ENCODE measurements at places on chromosomes 16 and 17.

DNA sequence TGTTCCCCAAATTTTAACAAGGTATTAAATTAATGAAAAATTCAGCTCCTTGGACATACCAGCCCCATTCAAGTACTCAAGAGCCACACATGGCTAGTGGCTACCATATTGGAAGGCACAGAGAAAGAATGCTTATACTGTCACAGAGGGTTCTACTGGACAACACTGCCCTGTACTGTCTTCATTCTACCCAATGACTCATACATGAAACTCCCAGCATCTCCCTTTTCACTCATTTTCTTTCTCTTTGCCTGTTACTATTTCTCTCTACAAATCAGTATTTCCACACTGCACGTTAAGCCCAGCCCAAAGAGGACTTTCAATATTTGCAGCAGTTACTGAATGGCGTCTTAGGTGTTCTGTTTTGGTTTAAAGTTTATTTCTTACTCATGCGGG, 72.1 kb upstream of the RCVRN start:
- DNase-seq = no peak

DNA sequence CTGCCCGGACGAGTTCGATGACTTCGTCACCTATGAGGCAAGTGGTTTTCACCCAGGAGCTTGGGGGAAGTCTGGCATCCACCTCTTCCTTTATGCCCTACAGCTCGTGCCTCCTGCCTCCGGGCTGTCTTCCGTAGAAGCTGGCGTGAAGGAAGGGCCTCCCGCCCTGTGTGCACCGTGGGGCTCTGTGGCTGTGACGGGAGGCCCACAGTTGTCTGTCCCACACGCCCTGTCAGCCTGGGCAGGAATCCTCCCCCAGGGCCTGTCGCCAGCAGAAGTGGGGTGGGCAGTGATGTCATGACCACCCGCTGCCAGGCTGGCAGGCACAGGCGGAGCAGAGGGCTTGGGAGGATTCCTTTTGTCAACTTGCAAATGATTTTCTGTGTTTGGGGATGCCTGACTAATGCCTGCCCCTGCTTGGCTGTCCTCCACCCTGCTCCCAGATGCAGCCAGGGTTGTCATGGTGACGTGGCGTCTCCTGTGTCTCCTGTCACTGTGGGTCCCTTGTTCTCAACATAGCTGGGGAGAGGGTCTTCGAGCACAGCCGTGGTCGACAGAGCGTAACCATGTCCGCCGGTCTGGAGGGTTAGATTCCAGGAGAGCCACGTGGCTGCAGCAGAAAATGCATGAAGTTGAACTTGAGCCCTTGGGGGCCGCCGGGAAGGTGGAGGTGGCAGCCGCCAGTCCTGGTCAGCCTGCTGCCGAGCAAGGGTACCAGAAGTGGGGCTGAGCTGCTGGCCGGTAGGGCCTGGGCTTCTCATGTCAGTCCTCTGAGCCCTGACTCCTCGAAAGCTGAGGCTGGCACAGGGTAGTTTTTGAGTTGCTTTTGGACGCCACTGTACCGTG, 46.1 kb downstream of the RAB11FIP3 start:
- no peak for DNase-seq

- no peak for DNase-seq
Measured at GRCh38 chr16:54822492-54822891, 108.2 kb upstream of the IRX5 start.

DNA sequence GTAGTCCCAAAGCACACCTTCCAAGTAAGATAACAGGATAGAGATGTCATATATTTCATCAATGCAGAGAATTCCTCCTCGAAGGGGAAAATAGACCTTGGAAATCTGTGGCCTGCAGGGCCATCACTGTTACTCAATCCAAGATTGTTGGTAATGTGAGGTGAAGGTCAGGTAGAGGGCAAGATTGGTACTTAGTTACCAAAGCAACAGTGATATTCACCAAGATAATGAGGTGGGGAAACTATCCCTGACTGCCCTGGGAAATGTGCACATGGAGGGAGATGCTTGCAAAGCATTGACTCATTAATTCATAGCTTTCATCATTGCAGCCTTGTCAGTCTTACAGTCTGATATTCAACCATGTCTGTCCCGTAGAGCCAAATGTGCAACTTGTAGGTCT, 234.1 kb upstream of the MON1B start:
- DNase-seq = no peak

GRCh38 chr17:29326023-29326813, 32.3 kb upstream of the NUFIP2 start:
- no peak for DNase-seq

- DNase-seq = no peak
Measured at GRCh38 chr16:49757559-49758069, 98.3 kb downstream of the ZNF423 start.

GRCh38 chr17:75704963-75705875, 16.0 kb upstream of the ITGB4 start:
- no peak for DNase-seq

- no peak for DNase-seq
Measured at GRCh38 chr16:8946544-8946943, 17.2 kb downstream of the USP7 start.

DNA sequence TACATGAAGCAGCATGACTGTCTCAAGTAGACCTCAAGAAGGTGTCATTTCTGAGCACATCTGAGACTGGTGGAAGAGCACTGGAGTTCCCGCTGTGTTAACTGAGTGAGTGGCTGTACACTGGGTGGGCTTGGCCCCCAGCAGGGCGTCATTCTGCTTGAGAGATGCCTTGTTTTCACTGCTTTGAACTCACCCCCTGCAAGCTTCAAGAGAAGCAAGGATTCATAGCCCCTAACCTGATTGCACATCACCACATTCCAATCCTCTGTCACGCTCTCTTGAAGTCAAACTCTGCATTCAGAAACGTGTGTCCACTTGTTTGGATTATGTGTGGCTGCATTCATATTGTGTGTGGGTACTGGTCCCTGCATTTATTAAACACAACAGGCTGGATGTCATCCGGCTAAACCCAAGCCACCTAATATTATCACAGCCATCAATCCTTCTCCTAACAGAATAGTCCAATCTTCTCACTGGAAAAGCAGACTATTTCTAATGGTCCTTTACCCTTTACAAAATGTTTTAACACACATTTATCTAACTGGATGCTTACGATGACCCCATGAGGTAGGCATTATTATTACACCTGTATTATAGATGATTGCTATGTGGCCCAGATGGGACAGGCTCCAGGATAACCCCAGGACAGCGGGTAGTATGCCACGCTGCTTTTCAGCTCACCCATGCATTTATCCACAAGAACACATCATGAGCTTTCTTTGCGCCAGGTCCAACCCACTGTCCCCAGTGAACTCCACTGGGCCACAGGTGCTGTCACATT, 76.3 kb downstream of the USP31 start:
- DNase-seq = no peak

DNA sequence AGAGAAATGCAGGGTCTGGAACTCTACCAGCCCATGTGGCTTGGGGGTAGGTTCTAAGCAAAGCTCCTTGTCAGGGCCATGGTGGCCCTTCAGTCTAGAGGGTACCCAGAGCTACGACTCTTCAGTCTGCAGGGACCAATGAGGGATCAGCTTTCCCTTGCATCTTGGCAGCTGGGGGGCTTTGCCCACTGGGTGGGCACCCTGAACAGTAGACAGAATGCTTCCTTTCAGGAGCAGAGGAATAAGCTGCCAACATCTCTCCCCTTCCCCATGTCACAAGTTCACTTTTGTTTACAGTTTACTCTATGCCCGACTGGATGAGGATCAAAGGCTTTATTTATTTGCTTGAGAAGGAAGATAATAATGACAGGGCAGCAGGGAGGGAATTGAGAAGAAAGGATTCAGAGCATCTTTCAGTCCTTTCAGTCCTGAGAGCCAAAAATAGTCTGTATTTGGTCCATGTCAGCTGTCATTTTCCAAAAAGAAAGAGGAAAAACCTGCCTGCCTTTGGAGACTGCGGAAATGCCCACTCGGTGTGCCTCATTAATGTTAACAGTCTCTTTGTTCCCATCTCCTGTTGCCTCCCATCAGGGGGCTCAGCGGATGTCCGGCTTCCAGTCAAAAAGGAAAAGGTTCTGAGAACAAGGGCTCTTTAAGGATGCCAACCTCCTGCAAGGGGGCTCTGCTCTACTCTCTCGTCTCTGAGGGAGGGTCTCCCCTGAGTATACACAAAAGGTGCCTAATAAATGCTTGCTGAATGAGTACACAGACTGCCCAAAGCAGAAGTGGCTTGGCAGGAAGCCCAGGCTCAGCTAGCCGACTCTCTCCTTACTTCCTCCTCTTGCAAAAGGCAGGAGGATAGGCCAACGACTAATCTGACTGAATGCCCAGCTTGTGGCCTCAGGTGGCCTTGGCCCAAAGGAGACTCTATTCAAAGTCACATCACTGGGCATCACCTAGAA, 17.1 kb downstream of the TRAF4 start:
- DNase-seq = no peak

DNA sequence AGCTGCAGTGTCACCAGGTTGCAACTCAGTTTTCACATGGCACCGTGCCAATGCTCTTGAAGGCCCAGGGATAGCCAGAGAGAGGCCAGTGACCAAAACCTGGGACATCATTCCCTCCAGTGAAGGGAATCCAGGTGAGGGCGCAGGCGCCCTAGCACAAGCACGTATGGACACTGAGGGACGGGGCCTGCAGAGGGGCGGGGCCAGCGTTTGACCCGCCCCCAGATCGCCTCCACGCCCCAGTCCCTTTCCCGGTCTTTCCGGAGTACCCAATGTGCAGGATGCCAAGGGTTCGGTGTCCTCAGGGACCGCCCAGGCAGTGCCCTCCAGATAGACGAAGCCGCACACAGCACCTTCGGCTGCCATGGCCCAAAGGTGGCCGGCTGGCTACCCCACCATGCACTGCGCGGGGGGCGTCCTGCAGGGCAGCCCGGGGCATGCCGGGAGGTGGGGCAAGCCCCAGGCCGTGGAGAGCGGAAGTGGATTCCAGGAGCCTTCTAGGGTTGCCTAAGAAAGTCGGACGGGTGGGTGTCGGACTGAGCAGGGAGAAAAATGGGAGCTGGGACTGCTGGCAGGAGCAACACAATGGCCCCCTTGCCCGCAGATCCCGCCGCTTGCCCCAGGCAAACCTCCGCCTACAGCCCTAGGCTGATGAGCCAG, 4.6 kb downstream of the SLC12A4 start:
- no peak for DNase-seq

GRCh38 chr16:803754-804080, 3.2 kb upstream of the GNG13 start:
- no peak for DNase-seq

GRCh38 chr16:67782567-67783352, 23.6 kb downstream of the RANBP10 start:
- no peak for DNase-seq

- no peak for DNase-seq
Measured at GRCh38 chr16:55436587-55436986, 42.4 kb upstream of the MMP2 start.

- DNase-seq = no peak
Measured at GRCh38 chr16:19563377-19563776, 7.9 kb downstream of the VPS35L start.

- no peak for DNase-seq
Measured at GRCh38 chr17:74981979-74982662, 5.3 kb upstream of the CDR2L start.

DNA sequence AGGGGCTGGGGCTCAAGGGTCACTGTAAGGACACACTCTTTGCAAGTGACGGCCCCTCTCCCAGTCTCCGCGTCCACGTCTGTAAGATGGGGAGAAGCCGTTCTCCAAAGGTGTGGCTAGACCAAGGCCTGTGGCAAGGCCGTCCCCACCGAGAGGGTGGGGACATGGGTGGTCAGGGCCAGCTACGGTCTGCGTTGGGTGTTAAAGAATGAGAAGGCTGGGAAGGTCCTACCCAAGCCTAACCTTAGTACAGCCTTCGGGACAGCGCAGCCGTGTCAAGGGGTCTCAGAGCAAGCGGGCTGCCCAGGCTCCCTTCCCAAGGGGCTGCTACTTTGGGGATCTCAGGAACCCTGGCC, 1.9 kb downstream of the C1QTNF8 start:
- DNase-seq = no peak

DNA sequence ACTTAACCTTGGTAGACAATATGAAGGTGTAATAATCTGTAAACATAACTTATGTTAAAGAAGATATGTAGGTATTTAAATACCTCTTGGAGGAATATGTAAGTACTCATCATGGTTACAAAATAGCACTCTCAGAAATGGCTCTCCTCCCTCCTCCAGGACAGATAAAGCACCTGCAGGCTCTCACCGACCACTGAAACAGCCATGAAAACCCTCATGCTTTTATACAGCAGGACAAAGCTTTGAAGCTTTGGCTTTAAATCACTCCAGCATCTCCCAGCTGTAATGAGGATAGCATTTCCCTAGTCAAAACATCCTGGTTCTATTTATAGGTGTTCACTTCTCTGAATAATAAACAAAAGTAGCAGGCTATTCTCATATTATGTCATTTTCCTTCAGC, 69.1 kb upstream of the PMFBP1 start:
- DNase-seq = no peak

DNA sequence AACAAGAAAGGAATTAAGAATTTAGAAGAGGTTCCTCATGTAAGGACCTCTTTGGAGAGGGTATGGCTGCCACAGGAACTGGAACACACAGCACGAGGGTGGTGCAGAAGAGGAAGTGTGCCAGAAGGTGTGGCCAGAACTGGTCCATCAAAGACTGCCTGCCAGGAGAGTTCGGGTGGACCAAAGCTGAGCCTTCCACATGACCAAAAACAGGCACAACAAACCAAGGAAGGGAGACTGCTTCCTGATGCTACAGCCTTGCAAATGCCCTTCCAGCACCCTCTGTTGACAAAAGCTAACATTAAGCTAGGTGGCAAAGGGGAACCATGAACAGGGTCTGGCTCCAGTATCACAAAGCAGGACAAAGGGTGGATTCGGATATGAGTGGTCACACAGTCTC, 125.8 kb upstream of the TMEM97 start:
- DNase-seq = no peak

DNA sequence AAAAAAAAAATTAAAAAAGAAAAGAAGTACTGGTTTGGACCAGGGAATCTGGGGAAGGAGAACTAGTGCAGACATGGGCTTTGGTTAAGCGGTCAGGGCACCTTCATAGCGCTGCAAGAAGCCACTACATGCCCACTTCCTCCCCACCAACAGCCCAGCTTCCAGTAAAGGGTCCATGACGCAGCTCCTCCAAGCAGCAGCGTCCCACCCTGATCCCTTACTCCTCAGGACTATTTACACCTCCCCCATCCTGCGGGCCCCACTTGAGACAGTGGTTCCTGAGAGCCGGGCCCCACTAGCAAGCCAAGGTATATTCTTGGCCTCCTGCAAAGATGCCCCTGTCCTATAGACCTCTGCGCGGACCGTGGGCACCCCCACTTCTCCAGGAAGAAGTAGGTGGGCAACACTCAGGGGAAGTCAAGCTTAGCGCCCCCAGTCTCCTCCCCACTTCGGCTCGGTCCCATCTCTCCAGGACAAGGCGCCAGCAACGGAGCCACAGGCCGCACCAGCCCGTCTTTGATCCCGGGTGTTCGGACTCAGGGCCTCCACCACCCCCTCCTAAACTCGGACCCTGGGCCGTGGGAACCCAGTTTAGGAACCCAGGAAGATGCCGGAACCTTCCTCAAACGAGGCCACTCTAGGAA, 913 bp upstream of the PRR14 start:
- DNase-seq = no peak

Measured in HS-5 (cell line).